ENCODE measurements at places on chromosomes 1 and 21.

- no peak for DNase-seq
Measured at GRCh38 chr1:47819574-47819888, 177.7 kb downstream of the TRABD2B start.

- no peak for DNase-seq
Measured at GRCh38 chr1:30538226-30538992, 185.0 kb downstream of the MATN1 start.

GRCh38 chr1:214496126-214496525, 55.3 kb downstream of the PTPN14 start:
- no peak for DNase-seq

DNA sequence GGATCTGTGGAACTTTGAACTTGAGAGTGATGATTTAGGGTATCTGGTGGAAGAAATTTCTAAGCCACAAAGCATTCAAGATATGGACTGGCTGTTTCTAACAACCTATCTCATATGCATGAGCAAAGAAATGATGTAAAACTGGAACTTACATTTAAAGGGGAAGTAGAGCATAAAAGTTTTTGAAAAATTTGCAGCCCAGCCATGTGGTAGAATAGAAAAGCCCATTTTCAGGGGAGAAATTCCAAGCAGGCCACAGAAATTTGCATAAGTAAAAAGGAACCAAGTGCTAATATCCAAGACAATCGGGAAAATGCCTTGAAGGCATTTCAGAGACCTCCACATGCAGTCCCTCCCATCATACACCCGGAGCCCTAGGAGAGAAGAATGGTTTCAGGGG, 15.7 kb downstream of the RIIAD1 start:
- DNase-seq, result no peak

DNA sequence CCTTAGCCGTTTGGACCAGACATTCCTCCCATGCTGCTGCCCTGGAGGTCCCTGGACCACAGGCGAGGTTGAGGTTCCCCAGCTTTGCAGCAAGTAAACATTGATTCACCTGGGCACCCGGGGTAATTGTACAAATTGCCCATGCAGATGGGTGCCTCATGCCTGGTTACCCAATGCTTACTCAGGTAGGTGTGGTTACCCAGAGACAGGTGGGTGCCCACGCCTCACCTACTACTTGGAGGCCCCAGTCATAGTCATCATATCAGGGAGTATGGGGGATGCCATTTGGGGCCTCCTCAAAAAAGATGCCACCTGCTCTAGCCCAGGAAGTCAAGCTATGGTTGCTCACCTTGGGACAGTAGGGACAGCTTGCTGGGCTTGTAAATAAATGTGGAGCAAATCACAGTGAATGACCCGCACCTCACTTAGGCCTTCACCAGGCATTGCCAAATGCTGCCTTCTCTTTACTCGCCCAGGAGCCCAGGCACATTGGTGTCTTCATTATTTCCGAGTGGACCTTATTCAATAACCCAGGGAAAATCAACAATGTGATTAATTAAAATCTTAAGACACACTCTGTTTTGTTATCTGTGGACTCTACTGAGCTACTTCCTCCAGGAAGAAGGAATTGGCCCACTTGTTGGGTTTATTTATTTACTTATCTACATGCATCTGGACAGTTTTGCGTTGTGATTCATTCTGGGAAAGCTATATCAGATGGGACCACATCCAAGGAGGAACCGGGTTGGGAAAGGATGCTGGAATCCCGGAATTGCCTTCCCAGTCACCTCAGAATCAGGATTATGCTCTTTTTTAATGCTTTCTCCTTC, 35.6 kb upstream of the GRHL3 start:
- DNase-seq, result no peak

- peak; percentile 62 for DNase-seq
Measured at GRCh38 chr1:24928689-24929397, 1.2 kb downstream of the RUNX3 start.

DNA sequence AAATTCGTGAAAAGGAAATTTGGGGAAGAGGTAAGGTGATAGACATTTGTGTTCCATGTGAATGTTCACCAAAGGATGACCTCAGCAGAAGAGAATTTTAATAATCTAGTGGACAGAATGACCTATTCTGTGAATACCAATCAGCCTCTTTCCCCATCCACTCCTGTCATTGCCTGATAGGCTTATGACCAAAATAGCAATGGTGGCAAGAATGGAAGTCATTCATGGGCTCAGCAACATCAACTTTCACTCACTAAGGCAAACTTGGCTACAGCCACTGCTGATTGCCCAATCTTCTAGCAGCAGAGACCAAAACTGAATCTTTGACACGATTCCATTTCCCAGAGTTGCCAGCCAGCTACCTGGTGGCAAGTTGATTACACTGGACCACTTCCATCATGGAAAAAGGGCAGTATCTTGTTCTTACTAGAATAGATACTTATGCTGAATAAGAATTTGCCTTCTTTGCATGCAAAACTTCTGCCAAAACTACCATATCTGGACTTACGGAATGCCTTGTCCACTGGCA, 348.7 kb upstream of the PBX1 start:
- no peak for DNase-seq

GRCh38 chr21:33070744-33070997, 730 bp downstream of the OLIG1 start:
- no peak for DNase-seq

DNA sequence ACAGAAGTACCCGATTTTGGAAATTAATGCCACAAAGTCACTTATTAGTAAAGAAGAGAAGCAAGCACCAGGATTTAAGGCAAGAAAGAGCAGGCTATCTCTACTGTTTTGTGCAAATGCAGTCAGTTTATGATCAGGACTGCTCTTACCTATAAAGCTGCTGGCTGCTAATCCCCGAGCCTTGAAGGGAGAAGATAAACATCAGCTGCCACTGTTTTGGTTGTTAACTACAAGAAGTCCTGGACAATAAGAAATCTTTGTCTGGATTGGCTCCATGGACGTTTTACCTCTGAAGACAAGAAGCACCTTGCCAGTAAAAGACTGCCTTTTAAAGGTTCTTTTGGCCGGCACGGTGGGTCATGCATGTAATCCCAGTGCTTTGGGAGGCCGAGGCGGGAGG, 21.4 kb downstream of the FRRS1 start:
- no peak for DNase-seq

- DNase-seq, result peak; percentile 82
Measured at GRCh38 chr21:31580866-31581276, 78.6 kb upstream of the SOD1 start.

GRCh38 chr1:168365719-168366479, 85.2 kb downstream of the TBX19 start:
- no peak for DNase-seq

DNA sequence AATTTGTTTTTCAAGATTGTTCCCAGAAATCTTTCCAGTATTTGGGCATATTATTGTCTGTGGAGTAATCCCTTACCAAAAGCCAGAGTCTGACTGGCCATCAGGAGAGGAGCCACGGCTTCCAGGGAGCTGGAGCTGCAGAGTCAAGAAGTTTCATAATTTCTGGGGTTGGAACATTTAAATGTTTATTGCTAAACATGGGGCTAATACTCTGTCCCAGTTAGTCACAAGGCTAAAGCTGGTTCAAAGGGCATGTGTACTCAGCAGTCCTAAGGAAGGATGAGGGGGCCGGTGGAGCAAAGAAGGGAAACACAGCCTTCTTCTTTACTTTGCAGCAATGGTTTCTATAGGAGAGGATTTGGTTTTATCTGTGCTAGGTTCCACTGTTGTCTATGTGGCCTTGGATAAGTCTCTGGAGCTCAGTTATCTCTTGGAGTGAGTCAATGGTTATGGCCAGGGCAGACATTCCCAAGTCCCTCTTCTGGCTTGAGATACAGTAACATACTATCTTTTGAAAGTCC, 9.5 kb downstream of the DENND2D start:
- no peak for DNase-seq

DNA sequence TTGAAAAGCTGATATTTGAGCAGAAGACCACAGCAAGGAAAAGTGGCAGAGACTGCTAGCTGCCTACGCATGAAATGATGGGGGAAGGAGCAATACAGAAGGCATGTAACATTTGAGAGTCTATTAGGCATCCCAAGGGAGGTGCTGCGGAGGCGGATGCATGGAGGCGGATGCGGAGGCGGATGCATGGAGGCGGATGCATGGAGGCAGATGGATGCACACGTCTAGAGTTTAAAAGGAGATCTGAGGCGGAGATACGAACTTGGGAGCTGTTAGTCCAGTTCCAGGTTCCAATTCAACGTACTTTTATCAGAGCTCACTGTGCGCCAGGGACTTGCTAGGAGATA, 744 bp upstream of the DDX20 start:
- DNase-seq, result peak; percentile 22

DNA sequence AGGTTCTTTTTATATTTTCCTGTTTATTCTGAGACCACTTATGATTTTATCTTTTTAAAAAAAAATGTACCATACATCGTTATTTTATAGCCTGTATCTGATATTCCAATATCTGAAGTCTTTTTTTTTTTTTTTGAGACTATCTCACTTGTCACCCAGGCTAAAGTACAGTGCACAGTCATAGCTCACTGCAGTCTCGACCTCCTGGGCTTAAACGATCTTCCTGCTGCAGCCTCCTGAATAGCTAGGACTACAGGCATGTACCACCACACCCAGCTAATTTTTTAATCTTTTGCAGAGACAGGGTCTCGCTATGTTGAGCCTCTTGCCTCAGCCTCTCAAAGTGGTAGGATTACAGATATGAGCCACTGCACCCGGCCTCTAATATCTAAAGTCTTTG, 25.1 kb downstream of the BCAR3 start:
- DNase-seq, result no peak

DNA sequence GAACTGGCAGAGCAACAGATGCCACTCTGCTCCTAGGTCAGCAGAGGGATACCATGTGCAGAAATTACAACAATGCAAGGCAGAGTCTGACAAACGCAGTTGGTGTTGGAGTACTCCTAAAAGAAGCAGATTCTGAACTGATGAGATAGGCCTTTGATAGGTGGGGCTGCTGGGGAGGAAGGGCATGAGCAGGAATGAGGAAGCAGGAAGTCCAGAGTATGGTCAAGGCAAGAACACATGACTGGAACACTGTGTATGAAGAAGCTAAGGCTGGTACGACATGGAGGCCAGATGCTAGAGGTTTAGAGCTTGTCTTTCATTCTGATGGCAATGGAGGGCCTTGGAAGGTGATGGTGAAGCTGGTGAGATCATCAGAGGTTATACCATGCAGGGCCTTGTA, 11.5 kb upstream of the THRAP3 start:
- no peak for DNase-seq

DNA sequence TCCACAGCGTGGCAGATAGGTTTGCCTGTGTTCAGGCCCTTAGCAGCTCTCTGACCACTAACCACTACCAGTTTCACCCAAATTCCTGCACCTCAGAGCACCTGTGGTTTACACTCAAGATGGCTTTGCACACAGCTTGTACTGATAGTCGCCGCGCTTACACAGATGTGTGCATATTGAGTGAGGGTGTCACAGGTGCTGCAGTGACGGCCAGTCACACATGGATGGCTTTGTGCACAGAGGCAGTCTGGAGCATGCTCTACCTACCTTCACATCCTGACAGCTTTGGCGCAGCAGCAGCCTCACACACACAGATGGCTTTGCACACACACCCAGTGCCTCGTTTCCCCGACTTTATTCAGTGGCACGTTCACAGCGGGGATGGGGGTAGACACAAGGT, 7.5 kb downstream of the DMAP1 start:
- no peak for DNase-seq

- no peak for DNase-seq
Measured at GRCh38 chr1:12505231-12505630, 112.8 kb downstream of the DHRS3 start.

All from stimulated activated CD4-positive, alpha-beta T cell treated with anti-CD3 and anti-CD28 coated beads, Interleukin-4, amount 100 ng/mL, for 1 hour (primary cell).